LHCN-M2 (cell line): ENCODE measurements at places on chromosomes 3 and 15. TPM values are rescaled to one million over a fixed set of nuclear protein-coding genes. Genes with fewer than 3 reads are reported as not detected.

- no peak for DNase-seq
Measured at GRCh38 chr15:25936004-25936403, 72.9 kb upstream of the ATP10A start.

- no peak for DNase-seq
Measured at GRCh38 chr15:101053261-101053660, 134.1 kb downstream of the LRRK1 start.

DNA sequence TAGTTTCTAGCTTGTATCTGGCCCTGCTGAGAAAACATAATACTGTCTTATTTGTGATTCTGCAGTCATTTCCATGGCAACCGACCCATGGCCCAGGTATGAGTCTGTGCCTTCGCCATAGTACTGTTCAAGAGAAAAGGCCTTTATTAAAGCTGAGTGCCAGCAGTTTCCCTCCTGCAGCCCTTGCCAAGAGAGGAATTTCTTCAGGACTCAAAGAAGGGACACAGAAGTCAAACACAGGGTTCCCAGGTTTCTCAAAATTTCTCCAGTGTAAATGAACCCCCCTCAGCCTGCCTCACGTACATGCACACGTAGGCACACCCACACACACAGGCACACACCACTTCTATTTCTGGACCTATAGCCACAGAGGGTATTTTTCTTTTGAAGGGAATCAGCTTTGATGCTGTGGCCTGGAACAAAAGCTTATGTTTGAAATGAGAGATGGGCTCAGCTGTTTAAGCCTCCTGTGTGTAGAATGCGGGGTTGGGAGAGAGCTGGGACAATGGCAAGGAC is 269.2 kb downstream of the PDCD6IP start:
- DNase-seq: no peak

- no peak for DNase-seq
Measured at GRCh38 chr15:28892789-28893610, 7.2 kb downstream of the APBA2 start.

GRK7 gene
- total RNA-seq: not detected in 2 replicates

GRCh38 chr3:174820885-174821284 is 38.2 kb upstream of the NAALADL2 start:
- no peak for DNase-seq

GRCh38 chr15:100717596-100717995 is 115.2 kb downstream of the ASB7 start:
- no peak for DNase-seq

P2RY1 gene
- total RNA-seq: not detected in 2 replicates

GRCh38 chr3:187987187-187987586 is 166.8 kb upstream of the LPP start:
- no peak for DNase-seq

DNA sequence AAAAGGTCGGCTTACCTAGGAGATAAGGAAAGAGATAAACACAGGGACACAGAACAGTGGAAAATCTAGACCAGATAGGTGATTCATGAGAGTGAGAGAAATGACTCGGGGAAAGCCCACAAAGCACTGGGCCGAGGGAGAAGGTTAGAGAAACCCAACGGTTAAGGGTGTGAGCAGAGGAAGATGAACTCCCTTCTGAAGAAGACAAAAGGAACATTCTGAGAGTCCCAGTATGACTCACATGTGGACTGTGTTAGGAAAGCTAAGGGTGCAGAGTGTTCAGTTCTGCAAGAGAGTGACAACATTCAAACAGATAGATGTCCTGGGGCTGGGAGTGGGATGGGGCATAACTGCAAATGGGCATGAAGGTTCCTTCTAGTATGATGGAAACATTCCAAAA is 83.0 kb downstream of the CNTN3 start:
- peak; percentile 13 for DNase-seq

AGBL1 gene
- total RNA-seq: under 0.01 TPM in 1 of 2 replicates, not detected in the other

- DNase-seq: peak; percentile 12
Measured at GRCh38 chr15:81516012-81516411, 142.0 kb upstream of the TMC3 start.

INO80 gene
- total RNA-seq: 16.7 and 17.1 TPM in 2 replicates

HRG gene
- total RNA-seq: 0.06 TPM in 1 of 2 replicates, not detected in the other

GRCh38 chr15:99017322-99017701 is 9.7 kb upstream of the PGPEP1L start:
- peak; percentile 63 for DNase-seq

GRCh38 chr15:75649848-75650247 is 2.1 kb downstream of the SNX33 start:
- DNase-seq: no peak
